CD4-positive, alpha-beta T cell treated with Interleukin-1 beta for 1 hour (primary cell): ENCODE measurements at places on chromosomes 5 and 9.

DNA sequence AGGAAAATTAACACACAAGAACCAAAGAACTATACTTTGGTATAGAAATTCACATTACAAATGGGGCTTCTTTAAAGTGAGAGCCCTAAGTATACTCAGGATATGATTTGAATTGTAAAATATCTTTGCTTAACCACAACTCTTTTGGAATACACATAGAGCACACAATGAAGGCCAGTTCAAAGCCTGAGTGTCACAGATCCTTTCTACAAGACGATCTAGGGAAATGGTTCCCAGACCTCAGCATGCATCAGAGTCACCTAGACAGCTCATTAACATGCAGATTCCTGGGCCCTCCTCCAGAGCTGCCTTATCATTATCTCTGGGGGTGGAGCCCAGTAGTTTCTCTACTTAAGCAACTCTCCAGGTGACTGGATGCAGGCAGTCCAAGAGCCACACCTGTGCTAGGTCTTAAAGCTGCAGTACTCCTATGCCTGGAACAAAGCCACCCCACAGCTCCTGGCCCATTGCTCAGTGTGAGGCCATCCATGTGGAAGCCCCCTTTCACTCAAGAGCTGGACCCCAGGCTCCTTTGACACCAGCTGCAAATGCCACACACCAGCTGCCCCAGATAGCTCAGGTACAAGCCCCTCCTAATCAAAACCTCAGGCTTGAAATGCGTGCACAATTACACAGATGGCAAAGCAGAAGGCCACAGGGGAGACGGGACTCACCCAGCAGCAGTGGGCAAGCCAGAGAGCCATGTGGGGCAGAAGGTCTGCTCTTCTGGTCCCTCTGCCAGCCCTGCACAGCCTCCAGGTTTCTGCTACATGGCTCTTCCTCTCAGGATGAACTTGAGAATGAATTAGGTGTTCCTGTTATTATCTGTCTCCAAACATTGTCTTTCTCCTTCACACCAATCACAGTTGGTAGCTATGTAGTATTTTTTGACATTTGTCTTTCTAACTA is 106.1 kb downstream of the SH3TC2 start:
- no peak for DNase-seq

DNA sequence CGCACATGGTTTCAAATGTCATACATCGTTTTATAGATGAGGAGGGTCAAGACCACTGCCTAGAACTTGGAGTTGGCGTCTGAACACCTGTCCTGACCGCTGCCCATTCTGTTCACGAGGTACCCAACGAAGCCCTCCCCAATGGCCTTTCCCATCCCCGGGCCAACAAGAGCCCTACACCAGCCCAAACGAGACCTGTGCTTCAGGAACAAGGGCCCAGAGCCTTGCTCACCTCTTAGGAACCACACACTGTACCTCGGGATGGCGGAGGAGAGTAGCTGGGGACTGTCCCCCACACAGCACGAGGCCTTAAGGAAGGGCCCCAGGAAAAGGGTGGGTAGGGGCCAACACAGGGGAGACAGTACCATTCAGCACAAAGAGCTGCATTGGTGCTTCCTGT is 3.0 kb downstream of the SURF6 start:
- no peak for DNase-seq

GRCh38 chr5:103375350-103375749 is 116.8 kb downstream of the MACIR start:
- DNase-seq, result no peak

- DNase-seq, result no peak
These were observed 267.9 kb downstream of the CDK5RAP2 start for GRCh38 chr9:120312031-120312430.

DNA sequence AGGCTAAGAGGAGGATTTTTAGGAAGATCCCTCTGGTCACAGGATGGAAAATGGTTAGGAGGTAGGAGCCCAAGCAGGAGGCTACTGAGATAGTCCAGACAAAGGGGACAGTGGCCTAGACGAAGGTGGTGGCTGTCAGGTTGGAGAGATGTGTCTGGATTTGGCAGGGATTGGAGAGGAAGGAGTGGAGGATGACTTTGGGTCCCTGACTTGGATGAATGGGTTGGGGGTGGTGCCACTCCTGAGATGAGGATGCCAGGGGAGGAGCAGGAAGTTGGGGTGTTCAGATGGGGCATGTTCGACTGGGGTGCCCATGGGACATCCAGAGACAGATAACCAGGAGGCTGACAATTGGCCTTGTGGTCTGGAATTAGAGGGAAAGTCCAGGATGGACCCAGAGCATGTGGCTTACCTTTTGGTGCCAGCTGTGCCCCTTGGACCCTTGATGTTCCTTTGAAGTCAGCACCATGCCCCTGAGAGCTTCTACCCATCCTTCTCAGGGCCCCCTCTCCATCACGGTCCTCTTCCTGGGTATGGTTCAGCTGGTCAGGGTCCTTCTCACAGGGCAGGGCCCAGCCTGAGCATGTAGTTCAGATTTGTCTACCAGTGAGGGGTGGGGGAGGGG is 15.1 kb upstream of the IGFBPL1 start:
- DNase-seq, result no peak

DNA sequence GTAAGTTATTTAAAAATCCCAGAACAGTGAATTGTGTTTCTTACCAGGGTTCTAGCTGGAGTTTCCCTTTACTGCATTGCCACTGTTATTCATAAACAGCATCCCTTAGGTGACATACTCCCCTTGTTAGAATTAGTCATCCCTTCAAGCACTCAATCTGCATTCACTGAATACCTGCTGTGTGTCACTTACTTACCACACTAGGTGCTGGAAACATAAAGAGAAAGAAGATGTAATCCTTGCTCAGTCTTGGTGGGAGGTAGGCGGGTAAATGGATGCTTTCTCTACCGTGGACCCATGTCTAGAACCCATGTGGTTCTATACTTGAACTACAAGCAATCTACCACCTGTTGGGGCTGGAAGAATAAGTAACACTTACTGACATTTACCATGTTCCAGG is 371.6 kb downstream of the KDM4C start:
- no peak for DNase-seq

- peak; percentile 68 for DNase-seq
These were observed 62.0 kb downstream of the ANKH start for GRCh38 chr5:14809369-14810155.

- no peak for DNase-seq
These were observed 32.6 kb upstream of the PLAC8L1 start for GRCh38 chr5:146137967-146138403.

- no peak for DNase-seq
These were observed 78.2 kb downstream of the ALDH7A1 start for GRCh38 chr5:126516852-126517251.

DNA sequence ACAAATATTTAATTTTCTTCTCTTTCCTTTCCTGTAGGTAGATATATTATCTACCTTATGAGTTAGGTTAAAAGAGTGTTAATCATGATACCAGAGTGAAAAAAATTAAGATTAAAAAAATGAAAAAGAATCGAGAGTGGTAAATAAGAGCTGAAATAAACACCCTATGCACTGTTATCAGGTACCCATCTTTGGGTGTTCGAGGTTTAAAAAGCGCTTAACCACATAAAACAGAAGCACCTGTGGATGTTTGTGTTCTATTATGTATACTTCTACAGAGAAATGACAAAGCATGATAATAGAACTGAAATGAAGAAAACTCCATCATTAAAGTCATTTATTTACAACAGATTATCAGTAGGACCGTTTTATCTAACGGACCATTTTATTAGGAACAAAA is 25.7 kb upstream of the GCNT4 start:
- DNase-seq, result no peak

GRCh38 chr5:31587546-31587945 is 51.4 kb upstream of the PDZD2 start:
- no peak for DNase-seq

DNA sequence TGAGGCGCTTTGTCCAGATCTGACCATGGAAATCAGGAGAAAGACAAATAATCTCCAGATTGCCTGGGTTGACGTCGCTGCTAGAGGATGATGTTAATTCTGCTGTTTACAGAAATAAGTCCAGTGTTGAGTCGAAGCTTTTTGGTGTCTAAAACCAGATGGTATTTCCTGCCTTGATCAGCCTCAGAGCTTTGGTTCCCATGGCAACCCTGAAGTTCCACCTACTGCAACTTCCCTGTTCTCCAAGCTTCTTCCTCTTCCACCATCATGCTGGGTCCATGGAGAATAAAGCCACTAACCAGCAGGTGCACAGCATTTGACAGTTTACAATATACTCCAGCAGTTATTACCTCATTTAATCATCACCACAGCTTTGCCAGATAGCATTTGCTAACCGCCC is 18.0 kb upstream of the GABBR2 start:
- peak; percentile 6 for DNase-seq

DNA sequence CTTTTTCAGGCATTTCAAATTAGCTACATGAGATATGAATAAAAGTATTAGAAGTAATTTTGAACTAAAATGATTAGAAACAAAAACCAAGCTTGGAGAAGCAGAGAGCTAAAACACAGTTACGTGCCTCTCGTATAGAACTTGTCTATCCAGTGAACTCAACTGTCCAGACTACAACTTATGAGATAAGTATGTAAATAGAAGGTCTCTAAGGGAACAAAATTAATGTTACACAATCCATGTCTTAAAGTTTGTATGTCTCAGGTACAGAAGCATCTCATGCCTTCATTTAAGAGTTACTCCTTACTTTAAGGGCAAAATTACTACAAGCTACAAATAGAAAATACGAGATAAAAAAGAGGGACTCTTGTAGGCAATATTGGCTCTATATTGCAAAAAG is 316.8 kb downstream of the CETN3 start:
- DNase-seq, result no peak

DNA sequence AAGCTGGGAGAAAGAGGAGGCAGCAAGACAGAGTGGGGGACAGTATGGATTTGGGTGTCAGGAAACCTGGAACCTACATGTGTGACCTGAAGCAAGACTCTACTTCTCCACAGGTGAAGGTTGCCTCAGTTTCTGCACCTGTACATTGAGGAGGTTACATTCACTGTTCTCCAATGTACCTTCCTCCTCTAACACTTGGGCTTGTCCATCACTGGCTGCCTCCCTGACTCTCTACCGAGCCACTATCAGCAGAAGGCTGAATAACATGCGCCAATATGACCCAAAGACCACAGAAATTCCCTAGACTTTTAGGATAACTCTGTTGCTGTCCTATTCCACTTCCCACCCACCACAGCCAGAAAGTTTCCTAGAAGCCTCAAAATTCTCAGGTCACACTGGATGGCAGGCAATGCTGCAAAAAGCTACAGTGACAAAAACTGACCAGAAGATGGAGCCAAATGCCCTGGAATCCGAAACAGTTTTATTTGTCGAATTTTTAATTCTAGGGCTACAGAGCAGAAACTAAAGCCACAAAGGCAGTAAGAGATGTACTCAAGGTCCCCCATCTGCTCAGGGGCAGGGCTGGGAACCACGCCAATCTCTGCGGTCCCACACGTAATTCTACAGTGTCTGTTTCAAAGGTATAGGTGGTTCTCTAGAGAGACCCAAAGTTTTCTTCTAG is 64.4 kb downstream of the FAM114A2 start:
- DNase-seq, result no peak

- no peak for DNase-seq
These were observed 21.6 kb upstream of the PCDHA1 start for GRCh38 chr5:140764177-140764973.

DNA sequence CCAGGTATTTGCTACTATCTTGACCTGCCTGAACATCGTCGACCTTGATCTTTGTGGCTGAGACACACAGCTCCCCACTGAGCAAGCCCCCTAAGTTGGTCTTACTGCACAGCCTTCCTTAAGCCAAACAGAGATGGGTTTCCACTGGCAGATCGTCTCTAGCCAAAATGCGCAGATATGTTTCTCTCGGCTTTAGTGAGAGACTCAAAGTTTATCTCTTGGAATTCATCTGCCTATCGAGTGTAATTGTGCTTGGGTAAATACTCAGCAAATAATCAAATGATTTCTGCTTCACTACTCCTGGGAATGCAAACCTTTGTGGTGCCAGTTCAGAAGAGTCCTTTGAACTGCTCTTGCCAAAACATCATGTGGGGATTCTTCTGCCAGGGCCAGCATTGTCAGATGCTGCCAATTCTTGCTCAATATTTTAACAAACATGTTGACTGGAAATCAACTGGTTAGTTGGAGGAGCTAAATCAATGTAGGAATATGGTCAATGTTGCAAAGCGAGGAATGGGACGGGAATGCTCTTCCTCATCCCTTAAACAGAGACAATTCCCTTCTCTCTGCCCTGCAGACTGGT is 141.2 kb upstream of the SLC28A3 start:
- no peak for DNase-seq

GRCh38 chr9:114723931-114724330 is 41.9 kb upstream of the TEX48 start:
- no peak for DNase-seq

GRCh38 chr5:153674356-153674755 is 183.9 kb downstream of the GRIA1 start:
- no peak for DNase-seq

DNA sequence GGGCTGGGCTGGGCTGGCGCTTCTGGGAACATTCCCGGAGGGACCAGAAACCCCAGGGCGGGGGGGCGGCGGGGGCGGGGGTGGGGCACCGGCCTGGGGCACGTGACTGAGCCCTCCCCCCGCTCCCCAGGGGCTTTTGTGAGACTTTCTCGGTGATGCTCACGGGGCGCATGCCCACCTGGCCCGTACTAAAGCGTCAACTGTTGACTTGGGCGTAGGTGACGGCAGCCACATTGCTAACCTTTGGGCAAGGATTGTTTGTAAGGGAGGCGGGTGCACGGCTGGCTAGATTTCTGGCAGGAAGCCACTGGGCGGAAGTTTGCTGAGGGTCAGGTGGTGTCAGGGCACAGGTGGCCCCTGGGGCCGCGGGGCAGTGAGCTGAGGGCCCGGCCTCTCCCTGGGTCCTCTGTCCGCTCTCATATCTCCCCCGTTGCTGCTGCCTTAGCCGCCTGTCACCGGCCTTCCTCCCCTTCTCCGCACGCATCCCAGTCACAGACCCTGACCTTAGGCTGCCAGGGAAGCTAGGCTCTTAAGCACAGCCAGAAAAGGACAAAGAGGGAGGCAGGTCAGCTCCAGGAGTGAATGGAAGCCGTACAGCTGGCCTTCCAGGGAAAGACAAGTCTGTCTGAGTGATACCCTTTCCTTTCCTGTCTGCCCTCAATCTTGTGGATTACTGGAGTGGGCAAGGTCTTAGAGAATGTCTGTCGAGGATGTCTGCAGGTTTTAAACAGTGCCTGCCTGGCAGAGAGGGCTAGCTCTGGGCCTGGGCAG is 812 bp downstream of the CACFD1 start:
- DNase-seq, result peak; percentile 62
